ENCODE measurements at places on chromosomes 11 and 22.

GRCh38 chr11:12523180-12523924 lies 146.0 kb downstream of the PARVA start:
- DNase-seq: no peak

- no peak for DNase-seq
Observed at GRCh38 chr11:61704838-61705237, 24.6 kb downstream of the DAGLA start.

GRCh38 chr11:69270941-69271340 lies 23.0 kb upstream of the MYEOV start:
- DNase-seq: no peak

DNA sequence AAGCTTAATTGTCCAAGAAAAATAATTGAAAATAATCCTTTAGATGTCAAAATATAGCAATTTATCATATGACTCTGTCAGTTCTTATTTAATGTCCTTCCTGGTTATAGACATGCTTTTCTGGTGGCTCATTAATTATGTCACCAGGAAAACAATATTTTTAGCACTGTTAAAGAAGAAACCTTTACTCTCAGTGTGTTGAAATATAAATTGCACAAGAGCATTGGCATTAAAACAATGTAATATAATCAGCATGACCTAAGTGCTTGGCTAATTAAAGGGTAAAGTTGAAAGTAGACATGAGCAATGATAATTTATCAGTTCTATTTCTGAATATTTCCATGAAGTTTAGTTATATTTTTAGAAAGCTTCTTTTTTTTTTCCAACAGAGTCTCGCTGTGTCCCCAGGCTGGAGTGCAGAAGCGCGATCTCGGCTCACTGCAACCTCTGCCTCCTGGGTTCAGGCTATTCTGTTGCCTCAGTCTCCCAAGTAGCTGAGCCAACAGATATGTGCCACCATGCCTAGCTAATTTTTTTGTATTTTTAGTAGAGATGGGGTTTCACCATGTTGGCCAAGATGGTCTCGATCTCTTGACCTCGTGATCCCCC lies 232.3 kb downstream of the JRKL start:
- no peak for DNase-seq

DNA sequence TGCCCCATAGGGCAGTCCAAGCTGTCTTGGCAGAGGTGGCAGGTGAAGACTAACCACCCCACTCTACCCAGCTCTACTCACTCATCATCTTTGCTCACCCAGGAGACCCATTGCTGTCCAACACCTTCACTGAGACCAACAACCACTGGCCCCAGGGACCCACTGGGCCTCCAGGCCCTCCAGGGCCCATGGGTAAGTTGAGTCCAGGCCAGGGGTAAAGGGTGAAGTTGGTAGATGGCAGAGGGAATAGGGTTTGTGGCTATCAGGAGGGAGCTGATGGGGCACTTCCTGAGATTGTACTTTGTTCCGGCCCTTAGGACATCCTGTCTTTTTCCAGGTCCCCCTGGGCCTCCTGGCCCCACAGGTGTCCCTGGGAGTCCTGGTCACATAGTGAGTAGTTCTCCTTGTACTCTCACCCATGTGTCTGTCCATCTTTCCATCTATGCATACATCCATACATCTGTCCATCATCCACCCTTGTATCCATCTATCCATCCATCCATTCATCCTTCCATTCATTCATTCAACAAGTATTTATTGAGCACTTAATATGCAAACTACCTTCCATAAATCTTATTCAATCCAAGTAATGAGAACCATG lies 27.7 kb downstream of the EMID1 start:
- DNase-seq: no peak

DNA sequence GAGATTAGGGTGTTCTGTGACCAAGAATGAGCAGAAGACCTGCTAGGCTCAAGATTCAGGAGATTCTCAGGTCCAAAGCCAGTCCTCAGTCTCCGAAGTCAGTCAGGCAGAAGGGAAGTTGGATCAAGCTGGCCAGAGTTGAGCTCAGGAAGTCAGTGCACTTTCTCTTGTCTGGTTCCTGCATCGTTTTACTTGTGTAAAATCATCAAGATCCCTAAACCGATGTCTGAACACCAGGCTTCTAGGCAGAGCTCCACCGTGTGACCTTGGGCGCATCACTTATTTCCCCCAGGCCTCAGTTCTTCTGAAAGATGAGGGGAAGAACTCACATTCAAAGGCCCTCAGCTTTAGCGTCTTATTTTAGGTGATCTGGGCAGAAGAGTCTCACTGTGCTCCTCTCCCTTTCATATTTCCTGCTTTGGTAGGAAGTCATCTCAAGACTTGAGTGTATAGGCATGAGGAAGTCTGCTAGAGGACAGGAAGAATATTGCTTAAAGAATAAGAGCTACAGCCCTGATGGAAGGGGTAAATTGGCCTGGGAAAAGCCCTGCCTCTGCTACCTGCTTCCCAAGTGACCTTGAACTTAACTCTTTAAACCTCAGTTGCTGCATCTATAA lies 20.2 kb downstream of the NF2 start:
- no peak for DNase-seq

DNA sequence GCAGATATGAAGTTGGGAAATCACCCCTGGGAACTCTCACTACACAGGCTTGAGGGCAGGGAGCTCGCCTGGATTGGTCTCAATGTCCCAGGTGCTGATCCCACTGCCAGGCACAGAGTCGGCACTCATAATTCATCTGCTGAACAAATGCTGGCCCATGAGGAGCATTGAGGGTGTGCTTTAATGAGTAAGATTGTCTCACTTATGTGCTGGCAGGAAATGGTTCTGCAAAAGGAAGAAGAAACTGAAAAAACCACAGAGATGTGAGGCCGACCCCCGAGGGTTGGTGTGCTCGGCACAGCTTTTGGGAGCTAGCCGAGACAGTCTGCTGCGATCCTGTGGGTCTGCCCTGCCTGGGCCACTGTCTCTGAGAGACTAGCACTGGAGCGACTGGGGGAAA lies 9.4 kb downstream of the PLAAT2 start:
- DNase-seq: peak; percentile 41

- DNase-seq: no peak
Observed at GRCh38 chr11:36622431-36623136, 24.5 kb upstream of the RAG2 start.

DNA sequence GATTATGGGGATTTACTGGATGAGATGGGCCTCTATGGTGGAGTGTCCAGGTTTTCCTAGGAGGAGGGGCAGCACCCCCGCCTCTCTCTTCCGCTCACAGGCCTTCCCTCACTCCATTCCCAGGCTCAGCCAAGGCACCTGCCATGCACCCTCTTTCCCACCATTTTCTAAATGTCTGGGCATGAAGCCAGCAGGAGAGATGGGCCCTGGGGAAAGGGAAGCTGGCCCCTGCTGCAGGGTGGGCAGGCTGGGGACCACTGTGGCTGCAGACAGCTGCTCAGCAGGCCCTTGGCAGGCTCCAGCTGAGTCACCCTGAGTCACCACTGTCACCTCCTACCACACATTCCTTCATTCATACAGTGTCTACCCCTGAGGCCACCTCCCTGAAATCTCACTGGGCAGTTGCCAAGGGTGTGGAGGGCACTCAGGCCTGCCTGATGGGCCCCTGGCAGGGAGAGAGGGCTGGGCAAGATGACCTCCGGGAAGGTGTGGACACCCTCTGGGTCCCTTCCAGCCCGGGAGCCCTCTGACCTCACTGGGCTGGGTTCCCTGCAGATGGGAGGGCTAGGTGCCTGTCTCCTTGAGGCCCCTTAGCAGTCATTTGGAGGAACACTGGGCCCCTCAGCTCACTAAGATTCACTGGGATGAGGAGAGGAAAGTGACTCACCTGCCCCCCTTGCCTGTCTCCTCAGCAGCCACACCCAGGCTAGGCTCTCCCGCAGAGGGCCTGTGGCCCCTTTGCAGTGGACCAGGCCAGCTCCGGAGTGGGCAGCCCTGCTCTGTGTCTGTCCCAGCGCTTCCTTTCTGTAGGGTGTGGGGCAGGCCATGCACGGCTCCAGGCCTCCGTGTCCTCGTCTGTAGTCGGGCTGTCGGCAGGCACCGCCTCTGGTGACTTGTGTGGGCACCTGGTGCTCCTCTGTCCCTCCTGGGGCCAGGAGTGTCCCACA lies 7.8 kb downstream of the MYEOV start:
- no peak for DNase-seq

GRCh38 chr11:102927624-102927990 lies 27.9 kb downstream of the MMP13 start:
- DNase-seq: no peak

DNA sequence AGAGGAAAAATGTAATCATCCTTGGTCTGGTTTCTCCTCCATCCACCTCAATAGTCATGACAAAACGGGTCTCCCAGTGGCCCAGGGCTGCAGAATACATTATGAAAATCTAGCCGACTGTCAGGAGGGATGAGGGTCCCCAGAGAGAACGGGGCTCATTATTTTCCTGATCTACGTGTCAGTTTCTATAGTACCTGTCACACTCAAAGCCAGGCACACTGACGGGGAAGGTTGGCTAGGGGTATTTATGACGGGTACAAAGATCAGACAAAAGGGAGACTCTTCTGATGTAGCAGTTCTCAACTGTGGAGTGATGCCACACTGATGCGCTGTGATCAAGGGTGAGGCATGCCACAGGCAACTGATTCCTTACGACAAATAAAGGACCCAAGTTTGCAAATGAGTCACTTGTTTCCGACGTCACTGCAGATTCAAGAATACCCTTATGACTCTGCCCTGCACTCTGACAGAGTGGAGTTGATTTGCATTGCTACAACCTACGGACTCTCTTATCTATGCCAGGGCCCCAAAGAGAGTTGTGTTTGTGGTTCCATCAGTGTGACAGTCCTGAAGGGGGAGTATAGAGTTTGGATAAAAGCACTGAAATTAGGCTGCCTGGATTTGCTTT lies 188.2 kb upstream of the TBCEL start:
- DNase-seq: no peak

Data from stimulated activated CD8-positive, alpha-beta memory T cell treated with anti-CD3 and anti-CD28 coated beads, Interleukin-12 subunit alpha, Interleukin-12 subunit beta, amount 100 ng/mL, for 4 hours (primary cell).